ENCODE measurements at places on chromosomes 13 and 19.

DNA sequence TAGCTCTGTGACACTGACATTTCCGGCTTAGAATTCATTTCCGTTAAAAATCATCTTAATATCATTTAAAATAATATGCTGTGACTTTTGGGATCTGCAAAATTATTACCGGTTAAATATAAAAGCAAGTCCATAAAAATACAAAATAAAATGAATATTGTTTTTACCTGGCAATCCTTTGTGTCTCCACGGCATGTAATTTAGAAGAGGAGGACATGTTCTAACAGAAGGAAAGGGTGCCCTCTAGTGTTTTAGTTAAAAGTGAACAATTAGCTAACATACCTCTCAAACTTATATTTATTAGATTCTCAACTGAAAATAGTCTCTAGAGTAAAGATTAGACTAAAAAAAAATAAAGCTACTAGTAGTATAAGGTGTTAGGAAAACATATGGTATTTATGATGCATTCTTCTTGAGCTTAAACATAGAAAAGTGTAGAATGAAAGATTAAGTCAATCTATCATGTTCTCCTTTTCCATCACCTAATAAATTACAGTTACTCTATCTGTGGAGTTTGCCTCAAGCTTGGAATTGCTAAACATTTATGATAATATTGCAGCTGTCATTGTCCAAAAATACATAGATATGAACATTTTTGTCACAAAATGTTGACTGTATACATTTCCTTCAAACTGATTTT lies 676.7 kb upstream of the SPRY2 start:
- DNase-seq: peak; percentile 45

DNA sequence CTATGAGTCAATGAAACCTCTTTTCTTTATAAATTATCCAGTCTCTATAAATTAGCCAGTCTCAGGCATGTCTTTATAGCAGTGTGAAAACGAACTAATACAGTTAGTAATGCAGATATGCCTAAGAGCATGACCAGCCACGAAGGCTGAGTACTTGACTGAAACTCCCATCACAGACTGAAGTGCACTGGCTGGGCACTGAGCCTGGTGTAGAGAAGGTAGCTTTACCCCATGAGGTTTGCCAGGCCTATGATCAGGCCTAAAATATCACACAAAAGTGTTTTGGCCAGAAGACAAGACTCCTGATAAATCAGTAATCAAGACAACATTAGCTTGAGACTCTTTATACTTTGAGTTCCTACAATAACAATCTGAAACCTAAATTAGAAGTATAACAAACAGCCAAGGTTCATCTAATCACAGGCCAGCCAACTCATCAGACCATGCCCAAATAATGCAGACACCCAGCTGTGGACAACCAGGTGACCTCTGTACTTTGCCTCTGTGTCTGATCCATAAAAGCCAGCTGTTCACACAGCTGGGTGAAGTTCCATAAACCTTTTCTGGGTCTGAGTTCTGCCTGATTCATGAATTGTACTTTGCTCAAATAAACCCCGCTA lies 771.8 kb upstream of the SLITRK1 start:
- no peak for DNase-seq

- peak; percentile 68 for DNase-seq
These were observed 502.4 kb downstream of the MYO16 start for GRCh38 chr13:109131698-109132257.

GRCh38 chr13:86051134-86052103 lies 252.2 kb upstream of the SLITRK6 start:
- no peak for DNase-seq

- DNase-seq: no peak
These were observed 12.1 kb downstream of the AKAP8 start for GRCh38 chr19:15367439-15367838.

GRCh38 chr13:91955546-91956355 lies 557.3 kb downstream of the GPC5 start:
- no peak for DNase-seq

DNA sequence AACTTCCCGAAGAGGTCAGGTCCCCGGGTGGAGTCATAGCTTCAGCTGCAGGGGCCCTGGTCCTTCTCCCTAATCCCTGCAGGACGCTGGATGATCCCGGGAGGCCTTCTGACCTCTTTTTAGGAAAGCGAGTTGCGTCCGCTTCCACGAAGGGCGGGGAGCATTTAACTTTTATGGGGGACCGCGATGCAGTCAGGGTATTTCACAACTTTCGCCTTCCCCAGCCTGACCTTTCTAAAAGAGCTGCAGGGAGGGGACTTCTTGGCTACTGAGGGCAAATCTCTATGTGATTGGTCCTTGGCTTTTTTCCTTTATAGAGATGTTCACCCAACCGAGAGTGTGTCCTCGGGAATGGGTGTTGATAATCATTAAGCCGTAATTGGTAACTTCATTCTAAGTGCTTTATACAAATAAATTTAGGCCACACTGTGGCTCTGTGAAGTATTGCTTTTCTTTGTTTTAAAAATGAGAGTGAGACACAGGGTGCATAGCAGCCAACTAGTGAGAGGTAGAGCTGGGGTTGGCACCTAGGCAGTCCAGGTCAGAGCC lies 778 bp downstream of the ZNF230 start:
- peak; percentile 67 for DNase-seq

DNA sequence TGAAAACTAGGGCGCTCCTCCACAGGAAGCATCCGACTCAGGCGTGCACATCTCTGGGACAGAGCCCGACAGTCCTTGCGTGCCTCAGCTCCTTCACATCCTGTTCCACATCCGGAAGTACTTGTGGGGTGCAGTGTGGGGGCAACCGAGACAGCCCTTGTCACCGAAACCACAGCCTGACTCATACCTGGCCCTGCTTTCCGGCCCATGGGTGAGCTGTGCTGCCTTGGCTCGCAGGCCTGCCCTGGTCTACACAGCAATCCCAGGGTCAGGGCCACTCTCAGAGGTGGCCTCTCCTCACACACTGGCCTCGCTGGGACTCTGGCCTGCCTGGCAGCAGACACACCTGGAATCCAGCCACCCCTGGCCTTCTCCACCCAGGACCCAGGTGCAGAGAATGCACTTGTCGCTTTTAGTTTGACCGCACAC lies 100.4 kb downstream of the STK24 start:
- peak; percentile 89 for DNase-seq

DNA sequence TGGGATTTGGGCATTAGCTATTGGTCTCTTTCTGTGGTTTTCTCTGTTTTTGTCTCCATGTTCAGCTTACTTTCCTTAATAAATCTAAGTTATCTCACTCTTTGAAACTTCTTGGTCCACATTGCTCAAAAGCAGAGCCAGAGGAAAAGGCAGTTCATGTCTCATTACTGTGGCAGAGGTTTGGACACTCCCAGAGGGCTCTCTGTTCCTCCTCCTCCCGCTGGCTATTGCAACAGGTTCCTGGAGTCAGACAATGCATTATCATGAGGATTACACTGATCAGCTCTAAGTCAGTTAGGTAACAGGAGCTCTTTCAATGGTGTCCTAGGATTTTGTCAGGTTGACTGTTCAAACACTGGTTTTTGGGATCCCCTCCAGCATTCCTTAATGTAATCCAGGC lies 298.8 kb downstream of the NDFIP2 start:
- DNase-seq: no peak

DNA sequence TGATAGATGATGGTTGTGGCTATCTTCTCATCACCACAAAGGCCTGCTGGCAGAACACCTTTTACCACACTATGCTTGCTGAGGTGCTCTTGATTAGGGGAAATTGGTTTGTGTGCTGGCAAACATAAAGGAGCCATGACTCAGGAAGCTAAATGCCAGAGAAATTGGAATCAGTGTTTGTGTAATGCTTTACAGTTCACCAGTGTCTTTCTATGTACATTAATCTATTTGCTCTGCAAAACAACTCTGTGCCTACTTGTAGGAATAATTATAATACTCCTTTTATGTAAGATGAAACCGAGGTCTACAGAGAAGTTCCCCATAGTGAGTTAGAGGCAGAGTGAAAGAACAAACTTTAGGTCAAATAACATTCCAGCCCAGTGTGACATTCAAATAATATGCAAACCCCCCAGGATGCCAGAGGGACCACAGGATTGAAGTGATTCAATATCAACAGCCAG lies 390.5 kb upstream of the HTR2A start:
- no peak for DNase-seq

GRCh38 chr13:80906860-80907259 lies 565.9 kb upstream of the SPRY2 start:
- no peak for DNase-seq

- no peak for DNase-seq
These were observed 2818.6 kb upstream of the PCDH20 start for GRCh38 chr13:64234255-64234654.

GRCh38 chr13:63481334-63481733 lies 2065.7 kb upstream of the PCDH20 start:
- DNase-seq: no peak

- DNase-seq: no peak
These were observed 6.7 kb downstream of the SIGLEC11 start for GRCh38 chr19:49954092-49954829.

GRCh38 chr13:89432997-89433396 lies 1761.8 kb downstream of the SLITRK5 start:
- DNase-seq: no peak

DNA sequence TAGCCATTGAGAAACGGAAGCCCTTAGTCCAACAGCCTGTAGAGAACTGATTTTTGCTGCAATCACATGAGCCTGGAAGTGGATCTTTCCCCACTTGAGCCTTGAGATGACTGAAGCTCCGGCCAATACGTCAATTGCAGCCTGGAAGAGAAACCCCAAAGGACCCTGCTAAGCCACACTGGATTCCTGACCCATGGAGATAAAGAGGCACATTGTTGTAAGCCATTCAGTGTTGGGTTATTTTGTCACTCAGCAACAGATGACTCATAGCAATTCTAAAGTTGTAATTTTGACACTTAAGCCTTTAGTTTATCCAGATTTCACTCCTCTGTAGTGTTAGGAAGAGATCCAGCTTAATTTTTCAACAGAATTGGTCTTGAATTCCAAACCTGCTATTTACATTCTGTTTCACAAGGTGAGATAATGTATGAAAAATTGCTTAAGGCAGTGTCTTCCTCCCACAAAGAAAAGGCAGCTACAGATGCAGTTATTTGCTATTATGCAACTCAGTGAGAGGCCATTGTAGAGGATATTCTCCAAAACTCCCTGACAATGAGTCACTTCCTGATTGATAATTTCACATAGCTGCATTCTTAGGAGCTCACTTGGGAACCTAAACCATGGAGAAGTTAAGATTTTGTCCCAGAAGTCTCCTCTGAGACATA lies 59.4 kb upstream of the TSHZ3 start:
- DNase-seq: no peak

DNA sequence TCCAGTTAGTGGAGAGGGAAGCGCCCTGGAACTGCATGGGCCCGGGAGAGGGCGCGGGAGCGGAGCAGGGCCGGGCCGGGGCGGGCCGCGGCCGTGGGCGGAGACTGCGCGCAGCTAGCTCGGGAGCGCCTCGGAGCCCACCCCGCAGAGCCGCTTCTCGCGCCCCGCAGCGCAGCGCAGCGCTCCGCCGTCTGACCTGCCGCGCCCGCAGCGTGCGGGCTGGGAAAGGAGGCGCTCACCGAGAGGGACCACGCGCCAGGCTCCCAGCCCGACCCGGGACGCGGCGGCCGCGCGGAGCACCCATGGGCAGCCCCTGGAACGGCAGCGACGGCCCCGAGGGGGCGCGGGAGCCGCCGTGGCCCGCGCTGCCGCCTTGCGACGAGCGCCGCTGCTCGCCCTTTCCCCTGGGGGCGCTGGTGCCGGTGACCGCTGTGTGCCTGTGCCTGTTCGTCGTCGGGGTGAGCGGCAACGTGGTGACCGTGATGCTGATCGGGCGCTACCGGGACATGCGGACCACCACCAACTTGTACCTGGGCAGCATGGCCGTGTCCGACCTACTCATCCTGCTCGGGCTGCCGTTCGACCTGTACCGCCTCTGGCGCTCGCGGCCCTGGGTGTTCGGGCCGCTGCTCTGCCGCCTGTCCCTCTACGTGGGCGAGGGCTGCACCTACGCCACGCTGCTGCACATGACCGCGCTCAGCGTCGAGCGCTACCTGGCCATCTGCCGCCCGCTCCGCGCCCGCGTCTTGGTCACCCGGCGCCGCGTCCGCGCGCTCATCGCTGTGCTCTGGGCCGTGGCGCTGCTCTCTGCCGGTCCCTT lies at the start of gene MLNR:
Gene MLNR (plus strand): TSS at position 303 of the 820 bp plus-strand sequence. CDS start 0 bp downstream, at position 303.
- DNase-seq: peak; percentile 87

- DNase-seq: no peak
These were observed 7.4 kb downstream of the FZR1 start for GRCh38 chr19:3513229-3514140.

DNA sequence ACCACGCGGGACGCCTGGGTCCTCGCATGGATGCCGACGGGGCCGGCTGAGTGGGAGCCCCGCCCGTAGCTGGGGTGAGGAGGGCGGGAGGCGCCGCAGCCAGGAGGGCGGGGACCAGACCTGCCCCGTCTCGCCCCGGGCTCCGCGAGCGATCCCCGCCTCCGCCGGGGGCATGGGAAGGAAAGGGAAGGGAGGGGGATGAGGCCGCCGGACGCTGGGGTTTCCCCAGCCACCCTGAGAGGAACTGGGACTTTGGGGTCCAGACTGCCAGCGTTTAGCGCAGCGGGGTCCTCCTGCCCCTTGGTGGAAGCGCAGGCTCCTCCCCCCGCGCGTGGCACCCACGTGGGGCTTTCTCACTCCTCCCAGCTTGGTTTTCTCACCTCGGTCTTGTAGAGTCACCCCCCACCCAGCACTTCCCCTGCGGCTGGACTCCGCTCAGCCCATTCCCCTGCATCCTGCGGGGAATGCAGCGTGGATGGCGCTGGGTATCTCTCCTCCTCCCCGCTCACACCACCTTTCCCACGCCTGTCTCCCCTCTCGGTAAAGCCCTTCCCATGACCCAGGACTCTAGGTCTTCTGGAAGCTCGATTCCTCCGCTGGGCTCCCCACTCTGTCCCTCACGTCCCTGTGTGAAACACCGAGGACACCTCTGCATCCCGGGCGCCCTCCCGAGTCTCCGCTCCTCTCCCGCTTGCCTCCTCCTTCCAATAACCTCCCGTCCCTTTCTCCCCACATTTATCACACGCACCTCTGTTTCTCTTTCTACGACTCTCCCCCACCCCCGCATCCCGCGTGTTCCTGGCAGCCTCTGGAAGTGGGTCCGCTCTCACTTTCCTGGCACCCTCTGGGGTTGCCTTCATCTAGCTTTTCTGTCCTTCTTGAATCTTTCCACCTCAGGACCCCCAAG lies 2.1 kb downstream of the TGFB1 start:
- DNase-seq: peak; percentile 93

- DNase-seq: no peak
These were observed 25.7 kb downstream of the C13orf46 start for GRCh38 chr13:113948034-113948742.

GRCh38 chr13:51122868-51123566 lies 11.9 kb upstream of the C13orf42 start:
- no peak for DNase-seq
